ENCODE measurements at places on chromosomes 5 and 9.

GRCh38 chr5:168156170-168156569, 135.3 kb upstream of the WWC1 start:
- DNase-seq, result no peak

GRCh38 chr5:153863951-153864350, 174.8 kb downstream of the FAM114A2 start:
- DNase-seq, result no peak

DNA sequence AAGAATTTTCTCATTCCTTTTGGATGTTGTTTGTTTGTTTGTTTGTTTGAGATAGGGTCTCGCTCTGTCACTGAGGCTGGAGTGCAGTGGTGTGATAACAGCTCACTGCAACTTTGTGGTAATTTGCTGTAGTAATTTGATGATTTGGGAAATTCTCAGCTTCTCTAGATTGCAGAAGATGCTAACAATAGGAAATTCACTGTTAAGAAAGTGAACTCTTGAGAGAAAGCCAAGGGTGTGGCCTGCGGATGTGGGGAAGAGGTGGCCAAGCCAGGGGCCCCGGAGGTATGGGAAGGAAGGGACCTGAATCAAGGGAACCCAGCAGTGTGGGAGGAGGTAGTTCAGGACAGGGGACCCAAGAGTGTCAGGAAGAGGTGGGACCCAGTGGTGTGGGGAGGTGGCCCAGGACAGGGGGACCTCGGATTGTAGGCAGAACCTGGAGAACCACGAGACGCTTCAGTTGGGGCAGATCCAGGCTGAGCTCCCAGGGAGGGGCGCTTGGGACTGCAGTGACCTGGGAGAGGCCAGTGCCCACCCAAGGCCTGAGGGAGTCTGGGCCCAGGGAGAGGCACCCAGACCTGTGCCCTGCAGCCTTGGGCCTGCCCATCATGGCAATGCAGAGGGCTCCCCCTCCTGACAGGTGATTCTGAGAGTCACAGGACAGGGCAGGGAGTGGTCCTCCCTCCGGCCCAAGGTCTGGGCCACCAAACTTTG, 5.6 kb upstream of the LCN2 start:
- DNase-seq, result no peak

- DNase-seq, result no peak
Observed at GRCh38 chr9:16422114-16422513, 448.4 kb downstream of the BNC2 start.

- DNase-seq, result peak; percentile 40
Observed at GRCh38 chr9:134059188-134059641, 8.6 kb downstream of the BRD3 start.

DNA sequence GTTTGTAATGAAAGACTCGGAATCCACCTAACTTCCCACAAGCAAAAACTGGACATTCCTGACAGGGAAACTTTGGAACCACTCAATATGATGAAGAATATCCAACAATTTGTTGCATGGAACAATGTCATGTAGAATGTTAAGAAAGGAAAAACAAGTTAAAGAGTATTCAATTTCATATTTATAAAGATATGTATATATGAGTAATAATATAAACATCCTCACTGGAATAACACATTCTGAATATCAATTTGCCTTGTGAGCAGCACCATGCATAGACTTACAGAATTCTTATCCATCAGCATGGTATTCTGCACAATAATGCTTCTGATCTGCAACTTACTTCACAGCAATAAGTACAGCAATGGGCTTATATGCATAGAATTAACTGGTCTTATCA, 650.3 kb downstream of the SEMA5A start:
- DNase-seq, result no peak

- no peak for DNase-seq
Observed at GRCh38 chr5:594226-594860, 17.8 kb upstream of the CEP72 start.

DNA sequence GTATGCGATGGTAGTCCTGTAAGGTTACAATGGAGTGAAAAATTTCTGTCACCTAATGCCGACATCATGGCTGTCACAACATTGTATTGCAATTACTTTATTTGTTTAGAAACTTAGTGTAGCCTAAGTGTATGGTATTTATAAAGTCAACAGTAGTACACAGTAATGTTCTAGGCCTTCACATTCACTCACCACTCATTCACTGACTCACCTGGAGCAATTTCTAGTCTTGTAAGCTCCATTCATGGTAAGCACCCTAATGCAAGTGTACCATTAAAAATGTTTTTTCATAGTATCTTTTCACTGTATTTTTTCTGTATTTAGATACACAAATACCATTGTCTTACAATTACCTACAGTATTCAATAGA, 58.5 kb downstream of the ATP10B start:
- DNase-seq, result no peak

DNA sequence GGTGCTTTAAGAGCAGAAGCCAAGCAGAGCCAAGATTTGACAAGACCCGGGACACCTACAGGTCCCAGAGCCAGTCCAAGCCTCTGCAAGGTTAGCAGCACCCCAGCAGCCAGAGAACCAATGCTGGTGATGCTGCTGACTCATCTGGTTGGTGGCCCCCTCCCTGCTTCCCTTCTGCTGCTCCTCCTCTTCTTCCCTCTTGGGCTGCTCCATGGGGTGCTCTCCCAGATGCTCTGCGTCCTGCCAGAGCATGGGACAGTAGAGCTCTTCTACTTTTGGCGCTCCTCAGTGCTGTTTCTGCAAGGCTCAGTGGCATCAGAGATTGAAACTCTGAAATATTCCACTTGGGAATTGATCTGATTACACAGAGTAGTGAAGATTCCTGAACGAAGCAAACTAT, 76.1 kb upstream of the SAP30L start:
- DNase-seq, result no peak

DNA sequence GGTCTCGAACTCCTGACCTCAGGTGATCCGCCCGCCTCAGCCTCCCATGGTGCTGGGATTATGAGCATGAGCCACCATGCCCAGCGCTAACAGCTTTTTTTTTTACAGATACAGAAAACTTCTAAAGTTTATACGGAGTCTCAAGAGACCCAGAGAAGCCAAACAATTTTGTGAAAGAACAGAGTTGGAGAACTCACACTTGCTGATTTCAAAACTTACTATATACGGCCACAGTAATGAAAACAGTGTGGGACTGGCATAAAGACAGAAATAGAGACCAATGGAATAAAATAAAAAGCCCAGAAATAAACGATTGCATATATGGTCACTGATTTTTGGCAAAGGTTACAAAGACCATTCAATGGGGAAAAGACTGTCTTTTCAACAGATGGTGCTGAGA, 85.6 kb upstream of the CACNA1B start:
- DNase-seq, result no peak

DNA sequence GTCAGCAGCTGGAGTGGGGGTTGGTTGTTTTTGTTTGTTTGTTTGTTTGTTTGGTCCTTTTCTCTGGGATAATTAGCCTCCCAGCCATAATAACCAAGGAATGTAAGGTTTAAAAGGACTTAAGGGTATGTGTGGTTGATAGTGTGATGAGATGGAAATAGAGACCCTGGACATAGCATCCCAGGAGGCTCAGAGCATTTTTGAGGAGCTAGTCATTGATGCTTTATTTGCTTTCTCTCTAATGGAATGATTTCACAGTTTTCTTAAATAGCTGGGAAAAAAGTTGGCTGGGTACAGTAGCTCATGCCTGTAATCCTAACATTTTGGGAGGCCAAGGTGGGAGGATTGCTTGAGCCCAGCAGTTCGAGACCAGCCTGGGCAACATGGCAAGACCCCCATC, 45.1 kb downstream of the TTC1 start:
- no peak for DNase-seq

DNA sequence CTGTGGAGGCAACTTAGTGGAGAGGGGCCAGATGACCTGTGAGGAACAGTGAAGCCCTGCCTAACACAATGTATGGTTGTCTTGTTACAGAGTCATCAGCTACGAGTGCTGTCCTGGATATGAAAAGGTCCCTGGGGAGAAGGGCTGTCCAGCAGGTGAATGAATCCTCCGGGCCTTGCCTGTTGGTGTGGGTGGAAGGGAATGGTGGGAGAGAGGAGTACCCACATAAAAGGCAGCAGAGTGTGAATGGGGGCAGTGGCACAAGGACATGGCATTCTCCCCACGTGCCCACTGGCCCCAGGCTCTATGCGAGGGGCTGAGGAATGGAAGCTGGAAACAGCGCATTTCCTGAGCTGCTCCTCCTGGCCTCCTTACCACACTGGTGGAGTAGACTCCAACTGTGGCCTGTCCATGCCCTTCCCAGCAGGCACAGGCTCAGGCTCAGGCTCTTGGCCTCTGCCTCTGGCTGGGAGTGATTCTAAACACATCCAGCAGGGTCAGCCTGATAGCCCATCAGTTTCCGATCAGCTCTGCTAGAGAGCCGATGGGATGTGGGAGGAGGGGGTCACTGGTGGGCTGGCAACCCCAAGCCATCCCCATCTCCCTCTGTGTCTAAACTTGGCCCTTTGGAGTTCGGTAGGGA, 15.3 kb downstream of the TGFBI start:
- DNase-seq, result peak; percentile 46

DNA sequence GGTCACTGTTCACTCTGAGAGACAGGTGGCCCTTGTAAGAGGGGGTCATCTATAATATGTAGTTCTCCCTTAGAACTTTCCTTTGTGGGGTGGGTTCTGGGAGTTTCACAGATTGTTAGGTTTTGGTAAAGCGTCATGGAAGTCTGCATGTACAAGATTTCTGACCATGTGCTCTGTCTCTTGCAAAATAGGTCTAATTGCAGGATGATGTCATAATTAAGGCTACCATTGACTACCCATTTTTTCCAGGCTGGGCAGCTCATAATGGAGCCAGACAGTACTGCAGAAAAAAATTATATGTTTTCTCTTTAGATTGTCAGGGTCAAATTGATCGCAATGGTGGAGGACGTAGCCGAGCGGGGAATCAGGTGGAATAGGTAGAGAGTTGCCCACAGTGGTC, 3.7 kb upstream of the GM2A start:
- DNase-seq, result no peak

GRCh38 chr9:129125478-129125877, 14.3 kb downstream of the PTPA start:
- no peak for DNase-seq

DNA sequence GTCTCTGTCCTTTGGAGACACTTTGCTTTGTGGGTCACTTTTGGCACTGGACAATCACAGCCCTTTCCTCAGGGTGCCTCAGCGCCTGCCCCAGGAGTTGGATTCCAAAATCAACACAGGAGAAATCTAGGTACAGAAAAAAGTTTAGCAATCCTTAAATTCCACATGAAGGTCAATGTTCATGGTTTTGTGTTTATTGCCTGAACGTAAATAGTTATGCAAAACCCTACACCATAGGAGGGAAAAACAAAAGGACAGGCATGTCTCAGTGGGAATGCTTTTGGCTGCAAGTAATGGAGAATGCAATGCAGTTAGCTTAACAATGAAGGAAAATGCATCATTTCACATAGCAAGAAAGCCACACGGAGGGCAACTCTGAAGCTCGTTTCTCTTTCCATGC, 6.5 kb upstream of the HMCN2 start:
- no peak for DNase-seq

DNA sequence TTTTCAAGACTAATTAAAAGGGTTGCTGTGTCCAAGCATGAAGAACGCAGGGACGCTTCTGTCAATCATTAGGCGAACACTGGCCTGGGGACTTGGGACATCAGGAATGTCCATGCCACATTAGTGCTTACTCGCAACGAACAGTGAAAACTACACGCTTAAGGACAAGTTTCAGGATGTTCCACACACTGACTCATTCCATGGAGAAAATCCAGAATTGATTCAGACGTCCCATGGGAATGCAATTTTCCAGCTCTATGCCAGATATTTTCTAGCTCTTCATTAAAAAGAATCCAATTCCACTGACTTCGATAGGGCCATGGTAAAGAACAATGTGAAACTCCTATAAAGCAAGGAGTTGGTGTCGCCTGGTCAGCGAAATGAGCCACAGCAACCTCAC, 98.2 kb downstream of the CAMSAP1 start:
- DNase-seq, result no peak

- no peak for DNase-seq
Observed at GRCh38 chr5:143806579-143806978, 5.4 kb upstream of the HMHB1 start.

- DNase-seq, result no peak
Observed at GRCh38 chr5:181111010-181111409, 20.0 kb downstream of the OR2V1 start.

- no peak for DNase-seq
Observed at GRCh38 chr9:111149018-111149759, 110.9 kb upstream of the LPAR1 start.

DNA sequence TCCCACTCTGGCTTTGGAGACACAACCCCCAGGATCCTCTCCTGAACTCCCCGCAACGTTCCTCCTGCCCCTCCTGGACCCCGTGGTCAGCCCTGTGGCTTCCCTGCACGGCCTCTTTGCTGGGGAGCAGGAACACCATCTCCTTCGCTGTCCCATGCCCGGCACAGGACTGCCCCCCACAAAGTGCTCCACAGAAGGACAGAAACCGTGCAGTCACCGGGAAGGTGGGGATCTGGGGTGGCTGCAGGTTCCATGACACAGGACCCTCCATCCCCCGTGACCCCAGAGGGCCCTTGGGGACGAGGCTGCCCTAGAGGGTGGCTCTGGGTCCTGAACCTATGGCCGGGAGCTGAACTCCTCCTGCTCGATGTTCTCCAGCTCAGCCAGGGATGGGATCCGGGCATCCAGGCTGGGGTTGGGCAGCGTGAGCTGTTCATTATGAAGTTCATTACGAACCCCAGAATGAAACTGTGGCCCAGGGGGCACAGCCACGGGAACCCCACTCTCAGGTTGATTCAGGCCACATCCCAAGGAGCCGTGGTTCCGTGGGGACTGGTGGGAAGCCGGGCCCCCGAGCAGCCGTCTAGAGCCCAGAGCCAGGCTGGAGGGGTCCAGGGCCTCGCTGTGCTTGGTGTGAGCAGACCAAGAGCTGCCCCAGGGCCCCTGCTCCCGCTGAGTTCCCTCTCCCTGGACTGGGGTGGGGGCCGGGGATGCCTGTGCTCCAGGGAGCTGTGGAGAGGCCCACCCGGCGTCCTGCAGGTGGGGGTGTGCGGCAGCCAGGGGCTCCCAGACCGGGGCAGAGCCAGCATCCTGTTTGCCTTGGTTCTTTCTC, 684 bp upstream of the SLC6A19 start:
- DNase-seq, result no peak

DNA sequence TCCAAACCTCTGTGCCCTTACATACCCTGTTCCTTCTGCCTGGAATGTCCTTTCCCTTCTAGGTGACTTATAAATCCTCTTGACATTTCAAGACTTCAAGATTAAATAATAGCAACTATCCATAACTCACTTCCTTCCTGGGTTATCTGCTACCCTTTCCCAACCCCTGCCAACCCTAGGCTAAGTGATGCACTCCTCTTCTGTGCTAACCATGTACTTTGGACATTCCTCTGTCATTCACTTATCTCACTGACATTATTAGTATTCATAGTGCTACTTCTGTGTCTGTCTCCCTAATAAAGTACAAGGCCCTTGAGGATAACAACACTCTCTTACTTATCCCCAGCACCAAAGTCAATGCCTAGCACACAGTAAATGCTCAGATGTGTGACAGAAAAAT, 307.1 kb downstream of the ENC1 start:
- no peak for DNase-seq

DNA sequence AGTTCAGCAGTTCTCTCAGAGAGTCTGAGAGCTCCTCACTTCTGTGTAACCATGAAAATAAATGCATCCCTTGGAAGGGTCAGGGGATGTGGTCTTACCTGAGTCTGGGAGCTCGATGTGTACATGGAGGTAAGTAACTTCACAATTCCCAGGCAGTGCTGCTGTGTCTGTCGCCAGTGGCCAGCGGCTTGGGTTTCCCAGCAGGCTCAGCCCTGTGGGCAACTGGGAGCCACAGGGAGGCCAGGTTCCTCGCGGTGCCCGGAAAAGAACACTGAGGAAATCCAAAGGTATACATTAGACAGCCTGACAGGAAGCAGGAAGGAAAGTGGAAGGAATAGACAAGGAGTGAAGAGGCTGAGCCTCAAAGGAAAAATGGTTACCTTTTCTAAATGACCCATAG, 62.2 kb downstream of the OSTF1 start:
- no peak for DNase-seq
